ENCODE measurements at places on chromosomes 7 and 10.

DNA sequence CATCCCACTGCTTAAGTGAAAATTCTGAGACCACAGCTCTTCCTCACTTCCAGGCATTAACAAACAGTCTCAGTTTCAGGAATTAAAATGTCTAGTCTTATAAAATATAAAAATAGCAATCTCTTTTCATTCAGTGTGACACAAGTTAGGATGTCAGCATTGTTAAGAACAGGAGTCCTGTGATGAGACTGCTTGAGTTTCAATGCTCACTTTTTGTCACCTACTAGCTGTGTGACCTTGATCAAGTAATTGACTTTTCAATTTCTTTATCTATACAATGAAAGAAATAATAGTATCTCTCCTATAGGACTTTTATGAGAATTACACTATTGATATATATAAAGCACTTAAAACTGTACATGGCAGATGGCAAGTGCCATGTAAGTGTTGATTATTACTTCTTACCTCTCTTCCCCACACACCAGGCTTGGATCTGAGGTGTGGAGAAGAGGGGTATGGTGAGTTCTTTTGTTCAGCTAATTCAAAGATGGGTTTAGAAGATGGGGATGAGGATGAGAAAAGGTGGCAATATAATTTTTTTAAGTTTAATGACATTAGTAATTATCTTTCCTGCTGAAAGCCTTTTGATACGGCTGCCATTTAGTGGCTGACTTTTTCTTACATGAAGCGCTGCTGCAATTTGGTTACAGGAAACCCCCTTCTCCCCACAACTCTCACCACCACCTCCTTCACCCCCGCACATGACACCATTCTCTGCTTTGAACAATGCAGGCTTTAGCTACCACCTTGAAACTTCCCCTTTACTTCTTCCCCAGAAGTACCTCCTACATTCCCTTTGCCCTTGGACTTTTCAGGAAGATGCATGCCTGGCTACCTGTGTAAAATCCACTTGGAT, 20.8 kb upstream of the HYAL4 start:
- DNase-seq: no peak

GRCh38 chr7:2065528-2065927, 167.2 kb downstream of the MAD1L1 start:
- no peak for DNase-seq

- DNase-seq: no peak
Measured at GRCh38 chr7:148787571-148788295, 89.0 kb downstream of the CUL1 start.

- DNase-seq: no peak
Measured at GRCh38 chr10:60704471-60704870, 73.8 kb upstream of the CDK1 start.

DNA sequence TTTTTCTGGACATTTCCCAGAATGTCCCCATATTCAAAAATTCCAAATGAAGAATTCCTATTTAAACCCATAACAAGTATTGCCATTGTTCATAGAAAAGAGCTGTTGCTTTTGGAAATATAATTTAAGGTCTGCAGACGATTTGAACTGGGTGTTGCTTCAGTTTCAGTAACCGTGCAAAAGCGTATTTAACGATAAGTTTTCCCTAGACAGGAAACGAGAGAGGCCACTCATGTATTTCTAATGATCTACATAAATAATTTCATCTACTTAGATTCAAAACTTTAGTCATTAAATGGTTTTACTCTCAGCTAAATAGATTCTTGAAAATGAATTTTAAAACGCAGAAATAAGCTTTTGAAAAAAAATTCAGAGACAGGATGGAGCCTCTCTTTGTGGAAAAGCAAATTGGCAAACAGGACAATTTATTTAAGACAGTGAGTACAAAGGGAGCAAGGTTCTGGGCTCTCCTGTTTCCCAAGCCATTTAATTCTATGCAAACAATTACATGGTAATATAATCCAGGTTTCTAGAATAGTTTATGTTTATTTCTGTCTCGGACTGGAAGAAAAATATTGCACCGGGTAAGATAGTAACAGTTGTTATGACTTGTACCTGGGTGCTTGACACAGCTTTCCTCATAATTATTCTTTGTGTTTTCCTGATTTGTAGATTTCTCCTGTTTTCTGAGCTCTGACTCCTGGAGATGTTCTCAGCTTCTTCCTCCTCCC, 263.0 kb downstream of the BAMBI start:
- no peak for DNase-seq

DNA sequence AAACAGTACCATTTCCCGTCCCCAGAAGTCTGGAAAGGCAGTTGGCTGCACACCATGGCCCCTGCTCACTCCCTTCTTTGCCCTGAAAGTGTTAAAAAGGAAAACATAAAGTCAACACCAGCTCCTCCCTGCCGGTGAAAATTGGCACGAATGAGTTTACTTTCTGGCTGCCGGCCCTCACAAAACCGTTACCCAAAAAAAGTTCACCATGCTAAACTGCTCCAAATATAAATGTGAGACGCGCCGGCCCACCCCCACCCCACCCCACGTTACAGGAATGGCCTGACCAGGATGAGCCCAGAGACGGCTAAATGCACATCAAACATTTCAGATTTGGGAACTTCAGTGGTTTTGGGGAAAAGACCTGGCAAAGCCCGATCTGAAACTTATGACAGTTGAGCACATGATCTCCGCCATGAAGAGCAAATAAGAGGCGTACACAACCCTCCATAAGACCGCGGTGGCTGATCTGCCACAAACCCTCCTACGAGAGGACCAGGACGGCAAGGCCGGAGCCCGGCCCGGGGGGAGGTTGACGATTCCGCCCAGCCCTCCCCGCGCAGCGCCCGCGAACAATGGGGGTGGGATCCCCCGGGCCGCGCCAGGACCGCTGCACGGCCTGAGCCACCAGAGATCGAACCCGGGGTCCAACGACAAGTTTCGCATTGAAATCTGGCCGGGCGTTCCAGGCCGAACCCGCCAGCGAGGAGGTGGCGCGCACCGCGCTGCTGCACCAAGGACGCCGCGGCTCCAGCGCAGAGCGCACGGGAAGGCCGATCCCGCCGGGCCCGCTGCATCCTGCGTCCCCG, 952 bp downstream of the DIP2C start:
- DNase-seq: no peak

DNA sequence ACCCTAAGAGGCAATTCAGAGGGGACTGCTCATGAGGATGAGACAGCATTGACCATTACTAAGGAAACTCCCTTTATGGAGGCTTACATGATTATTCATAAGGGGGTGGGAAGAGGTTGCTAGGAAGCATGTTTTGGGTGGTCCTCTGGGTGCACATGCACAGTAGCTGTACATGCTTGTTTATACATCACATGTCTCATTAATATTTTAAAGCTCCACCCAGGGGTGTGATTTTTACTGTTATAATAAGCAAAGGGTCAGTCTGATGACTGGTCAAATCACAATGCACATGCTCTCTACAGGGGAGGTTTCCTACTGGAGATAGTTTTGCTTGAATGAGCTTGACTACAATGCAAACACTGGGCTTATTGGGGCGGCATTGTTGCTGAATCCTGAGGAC, 23.8 kb upstream of the PPP1R9A start:
- DNase-seq: no peak

DNA sequence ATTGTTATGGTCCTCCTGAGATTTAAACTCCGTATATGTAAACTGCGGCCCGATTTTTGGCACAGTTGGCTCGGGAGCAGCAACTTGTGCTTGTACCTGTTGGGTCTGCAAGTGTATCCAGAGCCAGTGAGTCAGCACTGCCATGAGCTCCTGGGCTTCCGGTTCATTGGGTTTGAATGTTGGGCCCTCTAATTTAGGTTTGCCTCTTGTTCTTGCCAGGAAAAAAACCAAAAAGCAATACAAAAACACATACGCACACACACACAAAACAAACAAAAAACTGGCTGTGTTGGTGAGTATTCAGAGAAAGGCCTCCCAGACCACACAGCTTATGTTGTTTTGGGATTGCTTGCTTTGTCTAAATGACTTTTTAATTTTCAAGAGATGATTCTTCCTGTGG, 26.3 kb downstream of the SND1 start:
- no peak for DNase-seq

GRCh38 chr7:57225666-57226065, 93.4 kb upstream of the ZNF479 start:
- DNase-seq: no peak

DNA sequence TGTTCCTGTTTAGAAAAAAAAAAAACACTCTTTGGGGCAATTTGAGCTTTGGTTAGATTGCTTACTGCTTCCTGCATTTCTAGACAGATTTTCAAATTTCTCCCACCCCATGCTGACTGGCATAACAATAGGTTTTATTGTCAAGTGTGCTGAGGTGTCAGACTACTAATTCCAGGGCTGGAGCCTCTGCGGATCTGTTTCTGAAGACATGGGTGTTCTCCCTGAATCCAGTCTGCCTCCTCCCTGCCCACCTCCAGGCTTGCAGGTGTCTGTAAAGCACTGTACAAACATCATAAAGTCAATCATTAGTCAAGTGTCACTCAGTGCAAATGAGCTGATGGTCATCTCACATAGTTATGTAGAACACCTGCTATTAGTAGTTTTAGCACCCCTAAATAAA, 292.4 kb downstream of the GATA3 start:
- no peak for DNase-seq

GRCh38 chr10:71487726-71488125, 91.0 kb downstream of the CDH23 start:
- DNase-seq: no peak

DNA sequence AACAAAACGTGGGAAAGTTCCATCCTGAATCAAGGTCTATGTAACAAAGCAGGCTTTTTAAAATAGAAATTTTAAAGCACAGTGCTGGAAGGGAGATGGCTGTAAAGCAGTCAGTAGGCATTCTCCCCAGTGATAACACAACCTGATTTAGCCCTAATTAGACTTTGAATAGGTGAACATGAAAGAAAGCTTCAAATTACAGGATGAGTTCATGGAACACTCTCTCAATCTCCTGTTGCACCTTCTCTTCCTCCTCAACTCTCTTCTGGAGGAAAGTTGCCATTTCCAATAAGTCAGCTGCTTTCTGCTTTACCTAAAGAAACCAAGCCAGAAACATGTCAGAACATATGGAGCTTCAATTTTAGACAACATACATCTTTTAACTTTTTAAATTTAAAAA, 20.1 kb downstream of the SFR1 start:
- no peak for DNase-seq

DNA sequence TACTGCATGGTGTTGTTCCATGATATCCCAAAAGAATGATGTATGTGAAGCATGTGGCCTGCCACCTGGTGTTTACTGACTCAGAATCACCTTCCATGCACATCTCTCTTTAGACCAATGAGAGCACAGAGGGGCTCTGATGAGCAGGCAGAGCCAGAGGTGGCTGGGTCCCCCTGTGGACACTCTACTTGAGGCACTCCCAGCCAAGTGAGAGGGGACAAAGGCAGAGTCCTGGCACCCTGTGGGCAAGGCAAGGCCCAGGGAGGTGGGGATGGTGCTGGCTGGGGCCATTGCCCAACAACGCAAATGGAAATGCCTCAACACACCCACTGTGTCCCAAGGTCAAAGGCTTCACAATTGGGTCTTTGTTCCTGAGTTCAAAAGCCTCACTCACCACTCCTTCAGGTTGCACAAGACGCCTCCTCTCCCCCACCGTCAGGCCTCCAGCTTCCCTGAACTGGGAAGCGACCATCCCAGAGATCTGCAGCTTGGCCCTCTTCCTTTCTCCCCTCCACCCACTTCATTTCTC, 164.6 kb downstream of the NEURL1 start:
- no peak for DNase-seq

GRCh38 chr10:126250045-126250444, 138.2 kb downstream of the ADAM12 start:
- DNase-seq: no peak

DNA sequence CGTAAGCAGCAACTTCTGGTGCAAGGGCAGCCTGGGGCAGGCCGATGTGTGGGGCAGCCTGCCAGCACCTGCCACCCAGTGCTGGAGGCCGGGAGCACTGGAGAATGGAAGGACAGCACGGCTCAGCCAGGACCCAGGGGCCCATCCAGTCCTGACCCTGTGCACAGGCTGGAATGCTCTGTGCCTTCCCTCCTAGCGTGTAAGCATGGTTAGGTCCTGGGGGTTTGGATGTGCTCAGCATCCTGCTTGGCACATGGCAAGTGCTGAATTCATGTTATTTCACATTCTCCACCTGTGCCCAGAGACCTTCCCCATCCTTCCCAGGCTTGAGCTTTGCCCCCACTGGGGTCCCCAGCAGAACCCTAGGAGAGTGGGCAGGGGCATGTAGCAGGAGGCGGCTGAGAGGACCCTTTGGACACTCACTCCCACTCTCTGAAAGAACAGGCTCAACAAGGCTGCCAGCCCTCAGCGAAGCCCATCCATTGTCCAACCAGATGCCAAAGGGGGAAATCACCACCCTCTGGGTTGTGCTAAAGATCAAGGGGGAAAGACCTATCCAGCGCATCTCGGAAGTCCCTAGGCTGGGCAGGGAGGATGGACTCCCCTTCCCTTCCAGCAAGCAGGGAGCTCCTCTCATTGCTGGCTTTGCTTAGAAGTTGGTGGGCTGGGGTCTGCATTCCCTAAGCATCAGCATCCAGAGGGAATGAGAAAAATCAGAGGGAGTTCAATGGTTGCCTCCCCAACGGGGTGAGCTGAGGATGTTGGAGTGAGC, 29.7 kb downstream of the ANXA8 start:
- no peak for DNase-seq

GRCh38 chr7:131107337-131108211, 220.1 kb upstream of the MKLN1 start:
- DNase-seq: peak; percentile 61

- peak; percentile 63 for DNase-seq
Measured at GRCh38 chr7:134941185-134941900, 45.0 kb upstream of the AGBL3 start.

DNA sequence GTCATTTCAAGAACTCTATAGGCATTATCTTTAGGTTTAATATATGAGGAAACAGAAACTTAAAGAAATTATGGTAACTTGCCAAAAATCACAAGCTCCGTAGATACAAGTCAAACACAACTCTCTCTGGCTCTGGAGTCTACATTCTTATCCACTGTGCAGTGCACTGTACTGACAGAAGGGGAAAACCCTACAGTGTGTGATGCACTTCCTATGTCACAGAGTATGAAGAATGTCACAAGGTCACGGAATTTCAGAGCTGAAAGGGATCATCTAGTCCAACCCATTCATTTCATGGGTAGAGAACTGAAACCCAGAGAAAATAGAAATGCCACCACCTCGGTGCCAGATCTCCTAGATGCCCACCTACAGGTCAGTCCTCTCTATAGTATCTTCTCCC, 86.1 kb downstream of the LRRTM3 start:
- DNase-seq: no peak

GRCh38 chr10:92627845-92628480, 35.0 kb downstream of the KIF11 start:
- no peak for DNase-seq

- peak; percentile 94 for DNase-seq
Measured at GRCh38 chr7:137992550-137993394, 9.1 kb downstream of the CREB3L2 start.

DNA sequence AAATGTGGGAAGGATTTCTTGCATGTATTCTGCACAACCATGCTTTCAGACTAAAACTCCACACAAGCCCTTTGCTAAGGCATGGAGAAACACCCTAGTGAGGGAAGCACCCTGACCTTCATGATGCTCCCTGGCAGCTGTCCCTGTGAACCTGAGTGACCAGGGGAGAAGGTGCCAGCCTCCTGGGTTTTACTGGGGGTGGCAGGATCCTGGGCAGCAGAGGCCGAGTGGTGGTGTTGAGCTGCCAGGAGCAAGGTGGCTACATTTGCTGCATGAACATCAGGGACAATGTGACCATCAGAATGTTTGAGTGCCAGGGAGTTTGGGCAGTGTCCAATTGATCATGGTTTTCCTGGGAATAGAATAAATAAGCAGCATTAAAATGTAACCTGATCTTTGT, 437.9 kb downstream of the TCERG1L start:
- no peak for DNase-seq

GRCh38 chr10:97542169-97543024, 30.2 kb upstream of the ANKRD2 start:
- peak; percentile 75 for DNase-seq

- no peak for DNase-seq
Measured at GRCh38 chr10:58754469-58755339, 242.0 kb downstream of the BICC1 start.

Measured in GM04503 (cell line).